ENCODE measurements at places on chromosomes 16 and 17. TPM values are rescaled to one million over a fixed set of nuclear protein-coding genes. Genes with fewer than 3 reads are reported as not detected.

GRCh38 chr17:59046192-59046591 lies 60.5 kb downstream of the TRIM37 start:
- peak; percentile 63 for DNase-seq

Gene CHST4
- not detected for total RNA-seq

DNA sequence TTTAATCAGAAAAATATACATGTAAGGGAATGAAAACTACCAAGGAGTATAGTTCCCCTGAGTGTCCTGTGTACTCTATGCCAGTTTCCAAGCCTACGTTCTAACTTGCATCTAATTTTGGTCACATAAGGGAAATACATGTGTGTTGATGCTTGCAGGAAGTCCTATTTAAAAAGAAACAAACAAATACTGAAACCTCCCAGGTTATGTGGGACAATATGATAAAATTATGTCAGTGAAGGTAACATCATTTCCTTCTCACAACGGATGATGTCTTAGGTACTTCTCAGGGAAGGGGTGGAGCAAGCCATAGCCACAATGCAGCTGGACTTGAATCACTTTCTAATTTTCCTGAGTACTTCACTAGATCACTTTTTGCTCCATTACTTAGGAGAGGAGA lies 115.9 kb downstream of the ZFHX3 start:
- DNase-seq, result no peak

Gene CCL8
- total RNA-seq, result not detected

- no peak for DNase-seq
These were observed 71.4 kb upstream of the TNRC6C start for GRCh38 chr17:77887110-77887463.

Data from fibroblast of the aortic adventitia (primary cell).